Naive thymus-derived CD4-positive, alpha-beta T cell (primary cell): ENCODE measurements at places on chromosomes 13 and 19. TPM values are rescaled to one million over a fixed set of nuclear protein-coding genes. Genes with fewer than 3 reads are reported as not detected.

DNA sequence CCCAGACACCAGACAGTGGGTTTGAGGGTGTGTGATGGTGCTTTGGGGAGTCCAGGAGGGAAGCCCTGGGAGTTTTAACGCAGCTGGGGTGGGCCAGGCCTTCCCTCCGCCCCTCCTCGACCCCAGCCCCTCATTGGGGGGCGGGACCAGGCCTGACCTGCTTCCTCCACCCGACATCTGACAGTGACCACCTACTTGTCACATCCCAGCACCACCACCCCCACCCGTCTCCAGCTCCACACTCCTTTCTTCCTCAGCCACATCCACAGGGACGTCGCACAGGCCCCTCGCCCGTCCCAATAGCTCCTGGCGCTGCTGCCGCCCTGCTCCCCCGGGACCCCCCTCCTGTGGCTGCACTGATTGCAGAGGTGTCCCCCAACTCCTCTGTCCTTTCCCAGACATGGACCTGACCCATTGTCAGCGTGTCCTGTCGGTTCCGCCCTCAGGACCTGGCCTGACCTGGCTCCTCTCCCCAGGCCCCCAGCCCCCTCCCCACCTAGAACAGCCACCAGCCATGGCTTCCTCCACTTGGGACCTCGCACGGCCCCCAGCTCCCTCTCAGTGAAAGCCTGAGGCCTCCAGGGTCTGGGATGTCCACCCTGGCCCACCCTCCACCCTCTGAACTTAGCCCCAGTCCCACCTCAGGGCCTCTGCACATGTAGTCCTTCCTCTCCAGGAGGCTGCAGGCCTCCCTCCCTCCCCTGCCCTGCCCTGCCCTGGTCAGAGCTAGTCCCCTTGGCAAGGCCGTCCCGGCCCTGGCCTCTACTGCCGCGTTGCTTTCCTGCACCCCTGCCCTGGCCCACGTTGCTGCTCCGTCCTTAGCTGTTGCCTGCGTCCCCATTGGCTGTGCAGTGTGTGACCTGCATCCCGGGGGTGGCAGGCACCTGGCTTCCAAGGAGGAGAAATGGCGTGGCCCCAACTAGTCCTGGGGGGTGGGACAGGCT is 30.4 kb downstream of the COMP start:
- H3K27me3 ChIP-seq = no peaks in the 10 kb centered on the region
- no peaks in the 10 kb centered on the region for H3K4me1 ChIP-seq
- H3K27ac ChIP-seq = no peak overlapping the region

DNA sequence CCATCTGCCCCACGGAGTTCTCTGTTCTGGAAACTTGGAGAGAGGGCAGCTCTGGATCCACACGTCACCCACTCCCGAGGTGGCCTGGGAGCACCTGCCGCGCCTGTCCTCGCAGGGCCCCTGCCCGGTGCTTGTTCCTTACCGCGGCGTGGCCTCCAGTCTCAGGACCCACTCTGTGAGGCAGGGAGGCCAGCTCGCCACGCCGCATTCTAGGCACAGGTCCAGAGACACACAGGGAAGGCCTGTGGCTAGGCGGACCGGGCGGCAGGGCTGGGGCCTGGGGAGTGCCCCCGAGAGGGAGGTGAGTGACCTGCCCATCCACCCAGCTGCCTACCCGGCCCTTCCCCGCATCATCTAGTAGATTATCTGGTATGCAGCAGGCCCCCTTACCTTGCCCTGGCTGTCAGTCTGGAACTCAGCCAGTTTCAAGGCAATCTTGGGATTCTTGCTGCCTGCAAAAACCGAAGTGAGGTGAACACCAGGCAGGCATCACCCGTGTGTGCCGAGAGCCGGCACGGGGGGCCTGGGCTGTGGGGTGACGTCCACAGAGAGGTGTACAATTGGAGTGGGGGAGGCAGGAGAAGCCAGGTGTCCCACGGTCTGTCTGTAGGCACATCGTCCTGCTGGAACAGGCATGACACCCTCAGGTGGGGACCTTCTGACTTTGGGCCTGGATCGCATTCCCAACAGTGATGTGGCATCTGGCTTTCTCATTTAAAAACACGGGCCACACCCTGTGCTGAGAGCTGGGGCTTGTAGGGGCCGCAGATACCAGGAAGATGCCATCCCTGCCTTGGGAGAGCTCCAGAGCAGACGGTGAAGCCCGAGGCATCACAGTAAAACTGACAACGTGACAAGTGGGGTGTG is 23.6 kb downstream of the DPP9 start:
- DNase-seq = no peak
- no peaks in the 10 kb centered on the region for H3K27me3 ChIP-seq
- H3K27ac ChIP-seq = no peak overlapping the region
- H3K4me3 ChIP-seq = no peak overlapping the region
- peaks cover 97% of the 10 kb centered on the region for H3K36me3 ChIP-seq

- H3K4me3 ChIP-seq = no peak overlapping the region
- no peaks in the 10 kb centered on the region for H3K36me3 ChIP-seq
- H3K27me3 ChIP-seq = no peaks in the 10 kb centered on the region
- no peaks in the 10 kb centered on the region for H3K4me1 ChIP-seq
- no peak for DNase-seq
These were observed 33.0 kb downstream of the CRYL1 start for GRCh38 chr13:20492641-20493040.

DNA sequence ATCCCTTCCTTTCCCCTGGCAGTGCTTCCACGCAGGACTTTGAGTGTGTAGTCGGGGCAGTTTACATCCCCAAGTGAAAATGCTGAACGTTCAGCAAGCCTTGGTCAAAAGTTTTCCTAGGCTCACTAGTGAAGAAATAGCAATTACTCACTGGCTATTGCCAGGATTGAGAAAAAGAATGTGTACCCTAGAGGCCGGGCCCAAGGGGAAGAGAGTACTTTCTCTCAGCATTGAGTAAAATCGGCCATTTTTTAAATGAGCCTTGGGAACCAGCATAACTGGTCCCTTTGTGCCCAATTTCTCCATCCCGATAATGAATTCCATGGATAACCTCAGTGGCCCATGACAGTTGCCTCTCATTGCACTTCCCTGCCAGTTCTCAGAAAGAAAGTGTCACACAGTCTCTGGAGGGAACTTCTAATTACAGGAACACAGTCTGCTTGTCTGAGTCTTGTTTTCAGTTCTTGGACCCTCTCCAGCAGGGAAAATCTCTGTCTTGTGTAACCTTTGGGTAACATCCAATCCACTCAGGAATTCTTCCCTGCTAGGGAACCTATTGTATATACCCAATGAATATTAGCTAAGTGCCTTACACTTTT is 7.3 kb upstream of the OR7D2 start:
- H3K4me3 ChIP-seq = no peak overlapping the region
- H3K27ac ChIP-seq = no peak overlapping the region
- no peaks in the 10 kb centered on the region for H3K27me3 ChIP-seq
- no peaks in the 10 kb centered on the region for H3K4me1 ChIP-seq
- no peaks in the 10 kb centered on the region for H3K36me3 ChIP-seq
- DNase-seq = no peak

CEACAM3 gene
- not detected for polyA plus RNA-seq

DNA sequence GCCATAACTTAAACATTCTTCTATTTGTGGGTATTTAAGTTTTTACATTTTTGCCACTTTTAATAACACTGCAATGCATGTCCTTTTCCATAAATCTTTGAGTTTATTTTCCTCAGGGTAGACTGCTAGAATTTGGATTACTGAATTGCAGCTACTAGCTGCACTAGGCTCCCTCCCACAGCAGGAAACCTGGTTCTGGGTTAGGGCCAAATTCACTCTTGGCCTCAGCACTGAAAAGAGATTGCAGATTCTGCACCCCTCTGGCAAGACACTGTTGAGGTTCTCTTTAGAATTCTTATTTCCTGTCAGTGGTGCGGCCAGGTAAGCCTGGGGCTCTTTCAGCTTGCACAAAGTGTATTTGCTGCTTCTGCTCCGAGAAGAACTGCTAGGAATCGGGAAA is 155.7 kb downstream of the ENOX1 start:
- no peak overlapping the region for H3K27ac ChIP-seq
- no peaks in the 10 kb centered on the region for H3K36me3 ChIP-seq
- no peak overlapping the region for H3K4me3 ChIP-seq
- no peaks in the 10 kb centered on the region for H3K27me3 ChIP-seq
- no peak for DNase-seq

- no peak for DNase-seq
- H3K4me3 ChIP-seq = no peak overlapping the region
- peaks cover 3% of the 10 kb centered on the region for H3K4me1 ChIP-seq
- H3K27me3 ChIP-seq = peaks cover 10% of the 10 kb centered on the region
- H3K27ac ChIP-seq = no peak overlapping the region
These were observed 883 bp downstream of the NPHS1 start for GRCh38 chr19:35851213-35852028.

ZNRF4 gene
- polyA plus RNA-seq = not detected

ZNF91 gene
- polyA plus RNA-seq = 56.7 TPM

UGGT2 gene
- polyA plus RNA-seq = not detected

DNA sequence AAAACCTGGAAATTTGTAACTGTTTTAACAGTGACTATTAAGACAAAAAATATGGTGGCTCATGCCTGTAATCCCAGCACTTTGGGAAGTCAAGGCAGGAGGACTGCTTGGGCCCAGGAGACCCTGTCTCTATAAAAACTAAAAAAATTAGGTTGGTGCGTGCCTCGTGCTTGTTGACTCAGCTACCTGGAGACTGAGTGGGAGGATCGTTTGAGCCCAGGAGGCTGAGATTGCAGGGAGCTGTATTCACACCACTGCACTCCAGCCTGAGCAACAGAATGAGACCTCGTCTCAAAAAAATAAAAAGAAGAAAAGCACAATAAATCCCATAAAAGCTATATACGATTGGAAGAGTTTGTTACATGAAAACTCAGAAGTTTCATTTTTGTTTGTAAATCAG is 23.7 kb downstream of the KLF5 start:
- H3K4me3 ChIP-seq = no peak overlapping the region
- H3K36me3 ChIP-seq = no peaks in the 10 kb centered on the region
- DNase-seq = no peak
- H3K27ac ChIP-seq = no peak overlapping the region
- H3K4me1 ChIP-seq = no peaks in the 10 kb centered on the region

- DNase-seq = no peak
- H3K27me3 ChIP-seq = no peaks in the 10 kb centered on the region
- no peaks in the 10 kb centered on the region for H3K4me1 ChIP-seq
- no peak overlapping the region for H3K27ac ChIP-seq
- no peaks in the 10 kb centered on the region for H3K36me3 ChIP-seq
These were observed 43.0 kb upstream of the KLF5 start for GRCh38 chr13:73015805-73016204.

GRCh38 chr13:94419304-94419924 is 60.1 kb downstream of the DCT start:
- H3K4me1 ChIP-seq = no peaks in the 10 kb centered on the region
- no peaks in the 10 kb centered on the region for H3K36me3 ChIP-seq
- H3K27ac ChIP-seq = no peak overlapping the region
